NCI-H2029 (cell line): ENCODE measurements at places on chromosomes 2 and 18.

GRCh38 chr18:61699397-61700110 is 193.3 kb downstream of the RNF152 start:
- no peak for DNase-seq

DNA sequence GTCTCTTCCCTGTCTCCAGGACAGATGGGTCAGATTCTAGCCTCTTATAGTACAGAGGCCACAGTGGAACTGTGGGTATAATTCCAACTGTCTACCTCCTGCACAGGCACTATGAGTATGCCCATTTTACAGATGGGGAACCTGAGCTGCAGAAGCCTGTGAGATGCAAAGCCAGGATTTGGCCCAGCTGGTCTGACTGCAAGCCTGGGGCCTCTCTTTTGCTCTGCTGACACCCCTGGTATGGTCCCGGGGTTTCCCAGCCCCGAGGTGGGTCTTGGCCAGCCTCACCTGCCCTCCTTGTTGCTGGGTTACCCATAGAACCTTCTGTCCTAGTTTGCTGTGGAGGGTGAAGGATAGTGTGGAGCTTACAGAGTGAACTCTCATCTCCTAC is 9.8 kb downstream of the HS6ST1 start:
- DNase-seq: no peak

DNA sequence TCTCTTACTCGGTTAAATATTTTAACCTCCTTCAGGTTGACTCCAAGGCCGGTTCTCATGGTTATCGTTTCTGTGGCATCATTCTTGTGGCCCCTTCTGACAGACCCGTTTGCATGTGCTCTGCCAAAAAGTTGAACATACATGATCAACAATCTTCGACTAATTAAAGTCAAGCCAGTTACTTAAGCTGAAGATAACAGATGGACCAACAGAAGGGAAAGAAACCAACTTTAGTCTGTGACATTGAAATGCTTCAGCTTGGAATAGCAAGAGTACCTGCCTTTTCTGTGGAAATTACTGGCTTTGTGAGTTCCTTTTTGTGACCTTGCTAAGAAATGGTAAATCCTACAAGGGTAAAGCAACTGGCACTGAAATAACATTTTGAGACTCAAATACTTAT is 1429.1 kb downstream of the LRP1B start:
- DNase-seq: no peak

DNA sequence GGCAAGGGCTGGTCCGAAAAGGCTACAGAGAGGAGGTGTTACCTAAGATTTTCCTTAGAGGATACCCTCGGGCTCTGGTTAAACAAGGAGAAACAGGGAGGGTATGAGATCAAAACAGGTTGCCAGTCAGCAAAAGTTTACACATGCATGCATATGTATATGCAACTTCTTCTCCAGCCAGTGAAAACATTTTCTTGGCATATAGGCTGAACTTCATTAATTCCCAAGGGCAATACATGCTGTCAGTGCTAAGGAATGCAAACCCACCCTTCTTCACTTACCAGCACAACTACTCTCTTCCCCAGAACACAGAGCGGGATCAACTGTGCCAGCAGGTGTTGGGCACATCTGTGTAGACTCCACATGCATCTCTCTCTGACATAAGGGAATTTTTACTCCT is 176.0 kb downstream of the GFPT1 start:
- no peak for DNase-seq

- DNase-seq: no peak
These were observed 183.5 kb downstream of the CBLN2 start for GRCh38 chr18:72360634-72361033.

DNA sequence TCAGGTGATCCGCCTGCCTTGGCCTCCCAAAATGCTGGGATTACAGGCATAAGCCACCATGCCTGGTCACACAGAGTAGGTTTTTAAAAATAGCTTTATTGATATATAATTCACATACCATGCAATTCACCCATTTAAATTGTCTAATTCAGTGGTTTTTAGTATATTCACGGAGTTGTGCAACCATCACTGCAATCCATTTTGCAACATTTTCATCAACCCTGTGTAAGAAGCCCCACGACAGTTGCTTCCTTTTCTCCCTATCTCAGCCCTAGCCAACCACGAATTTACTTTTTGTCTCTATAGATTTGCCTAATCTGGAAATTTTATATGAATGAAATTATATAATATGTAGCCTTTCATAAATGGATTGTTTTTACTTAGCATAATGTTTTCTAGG is 266.4 kb downstream of the NAPG start:
- no peak for DNase-seq

DNA sequence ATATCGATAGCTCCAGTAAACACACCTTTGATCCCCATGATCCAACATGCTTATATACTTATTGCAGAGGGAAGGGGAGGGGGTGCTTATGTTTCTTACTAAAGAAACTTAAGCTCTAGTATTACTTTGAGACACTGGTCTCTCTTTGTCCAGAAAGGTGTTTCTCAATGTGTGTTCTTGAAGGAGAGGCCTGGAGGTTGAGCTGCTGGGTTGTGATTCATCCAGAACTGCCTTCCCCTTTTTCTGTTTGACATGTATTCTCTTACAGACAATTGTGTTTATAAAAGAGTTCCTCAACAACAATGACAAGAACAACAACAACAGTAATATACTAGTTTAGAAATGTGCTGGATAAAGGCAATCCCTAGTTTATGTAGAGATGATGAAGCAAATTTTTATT is 516.0 kb upstream of the FAM98A start:
- DNase-seq: no peak

DNA sequence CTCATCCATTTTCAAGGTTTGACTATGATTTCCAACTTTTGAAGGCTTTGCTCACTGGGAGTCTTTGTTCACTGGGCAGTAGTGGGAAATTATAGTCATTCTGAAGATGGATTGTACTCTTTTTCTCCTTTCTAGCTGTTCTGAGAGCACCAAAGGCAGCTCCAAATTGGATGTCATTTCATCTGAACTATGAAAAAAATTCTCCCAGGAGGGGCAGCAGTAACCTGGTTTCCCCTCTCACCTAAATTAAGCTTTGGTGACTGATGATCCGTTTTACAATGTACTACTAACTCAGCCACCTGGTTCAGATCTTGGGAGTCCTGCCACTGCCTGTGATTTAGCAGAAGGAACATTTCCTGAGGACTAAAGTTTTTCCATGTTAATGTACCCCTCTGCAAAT is 17.6 kb downstream of the ARHGEF33 start:
- DNase-seq: no peak

- peak; percentile 60 for DNase-seq
These were observed 27.1 kb upstream of the PTMA start for GRCh38 chr2:231680992-231681852.

DNA sequence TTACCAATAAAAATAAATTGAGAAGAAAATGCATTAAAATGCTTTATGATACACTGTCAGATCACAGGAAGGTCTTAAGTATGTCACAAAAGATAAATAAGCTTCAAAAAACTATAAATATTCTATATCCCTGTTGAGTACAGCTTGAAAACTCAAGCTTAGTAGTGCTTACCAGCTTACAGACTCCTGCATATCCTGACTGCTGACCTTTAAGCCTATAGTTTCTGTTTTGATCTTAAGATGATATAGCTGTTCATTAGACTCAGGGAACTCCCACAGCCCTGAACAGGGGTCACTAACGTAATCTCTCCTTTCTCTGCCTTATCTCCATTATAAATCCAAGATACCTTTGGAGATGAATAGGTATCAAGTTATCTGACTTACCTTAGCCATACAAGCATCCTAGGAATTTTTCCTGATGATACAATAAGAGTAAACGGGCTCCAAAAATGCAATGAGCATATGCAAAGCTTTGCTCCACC is 93.7 kb upstream of the RBBP8 start:
- no peak for DNase-seq

DNA sequence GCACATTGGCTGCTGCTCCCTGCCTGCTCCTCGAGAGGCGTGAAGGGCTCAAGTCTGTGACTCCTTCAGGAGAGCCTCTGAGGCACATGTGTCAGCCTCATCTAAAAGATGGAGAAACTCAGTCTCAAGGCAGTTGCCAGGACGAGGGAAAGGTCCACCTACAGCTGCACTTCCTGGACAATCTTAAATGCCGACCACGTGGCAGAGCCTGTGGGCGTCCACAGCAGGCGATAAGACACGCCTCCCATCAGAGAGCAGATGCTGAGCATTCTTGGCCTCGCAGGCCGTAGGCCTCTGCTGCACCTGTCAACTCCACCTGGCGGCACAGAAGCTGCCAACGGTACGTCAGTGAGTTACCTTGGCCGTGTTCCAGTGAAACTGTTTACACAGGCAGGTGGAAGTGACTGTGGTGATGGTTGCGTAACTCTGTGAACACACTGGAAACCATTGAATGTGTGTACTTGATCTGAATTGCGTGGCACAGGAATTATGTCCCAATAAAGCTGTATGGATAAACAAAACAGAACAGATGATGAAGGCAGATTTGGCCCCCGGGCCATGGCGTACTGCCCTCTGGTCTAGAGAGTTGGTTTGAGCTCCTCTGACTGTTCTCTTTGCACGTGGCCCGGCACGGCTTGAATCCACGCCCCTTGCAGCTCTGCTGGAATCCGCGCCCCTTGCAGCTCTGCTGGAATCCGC is 114.5 kb downstream of the RNF144A start:
- DNase-seq: peak; percentile 98

- no peak for DNase-seq
These were observed 117.6 kb upstream of the HAAO start for GRCh38 chr2:42909966-42910365.

- no peak for DNase-seq
These were observed 136.2 kb downstream of the FMNL2 start for GRCh38 chr2:152470861-152471854.

- no peak for DNase-seq
These were observed 154.3 kb downstream of the GLI2 start for GRCh38 chr2:120889936-120890335.

DNA sequence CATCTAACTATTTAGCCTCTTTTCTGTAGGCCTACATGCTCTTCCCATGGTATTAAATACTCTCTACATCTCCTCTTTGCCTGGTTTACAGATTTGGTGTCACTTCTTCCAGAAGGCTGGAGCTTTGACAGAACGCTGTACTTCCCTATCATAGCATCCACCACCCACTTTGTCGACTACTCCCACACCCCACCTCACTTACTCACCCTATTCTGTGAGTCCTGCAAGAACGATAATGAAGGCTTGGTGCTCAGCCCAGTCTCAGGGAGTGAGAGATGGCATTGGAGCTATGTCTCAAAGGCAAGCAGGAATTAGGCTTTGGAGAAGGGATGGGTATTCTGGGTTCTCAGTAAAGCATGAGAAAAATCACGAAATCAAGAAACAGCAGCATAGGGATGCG is 20.3 kb upstream of the KDM3A start:
- DNase-seq: no peak

GRCh38 chr2:62576276-62576939 is 70.4 kb upstream of the TMEM17 start:
- DNase-seq: no peak

DNA sequence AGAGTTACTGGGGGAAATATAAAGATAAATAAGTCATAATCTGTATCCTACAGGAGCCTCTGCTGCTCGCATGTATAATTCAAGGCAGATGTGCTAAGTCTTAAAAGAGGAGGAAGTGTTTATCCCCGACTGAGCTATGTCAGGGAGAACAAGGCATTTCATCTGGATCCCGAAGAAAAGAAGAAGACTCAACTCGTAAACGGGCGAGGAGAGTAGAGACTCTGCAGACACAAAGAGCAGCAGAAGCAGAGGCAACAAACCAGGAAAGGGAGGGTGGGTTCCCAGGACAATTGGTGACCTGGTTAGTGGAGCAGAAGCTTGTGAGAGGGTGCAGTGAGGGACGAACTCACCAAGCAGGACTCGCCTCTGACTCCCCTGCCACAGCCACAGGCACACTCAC is 368.6 kb downstream of the EIPR1 start:
- no peak for DNase-seq

DNA sequence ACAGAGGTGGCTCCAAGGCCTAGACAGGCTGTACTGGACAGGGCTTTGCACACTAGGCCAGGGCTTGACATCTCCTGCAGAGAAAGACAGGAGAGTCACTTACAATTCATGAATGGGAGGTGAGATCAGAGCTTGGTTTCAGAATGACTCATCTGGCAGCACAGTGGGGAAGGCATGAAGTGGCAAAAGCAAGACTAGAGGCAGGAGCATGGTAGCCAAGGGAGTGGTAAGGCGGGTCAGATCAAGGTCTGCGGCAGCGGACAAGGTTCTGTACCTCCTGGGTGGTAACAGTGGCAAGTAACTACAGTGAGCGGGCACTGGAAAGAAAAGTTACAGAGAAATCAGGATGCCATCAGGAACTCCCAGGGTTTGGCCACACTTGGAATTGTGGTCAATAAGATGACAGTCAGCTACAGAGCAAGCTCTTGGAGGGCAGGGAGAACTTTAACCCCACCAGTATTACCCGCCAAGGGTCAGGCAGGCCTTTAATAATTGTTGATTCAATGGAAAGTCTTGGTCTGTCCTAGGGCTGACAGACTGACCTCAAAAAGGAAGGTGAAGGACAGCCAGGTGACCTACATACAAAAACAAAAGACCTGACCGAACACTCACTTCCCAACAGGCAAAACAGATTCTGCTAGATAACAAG is 5.7 kb downstream of the MCFD2 start:
- no peak for DNase-seq

DNA sequence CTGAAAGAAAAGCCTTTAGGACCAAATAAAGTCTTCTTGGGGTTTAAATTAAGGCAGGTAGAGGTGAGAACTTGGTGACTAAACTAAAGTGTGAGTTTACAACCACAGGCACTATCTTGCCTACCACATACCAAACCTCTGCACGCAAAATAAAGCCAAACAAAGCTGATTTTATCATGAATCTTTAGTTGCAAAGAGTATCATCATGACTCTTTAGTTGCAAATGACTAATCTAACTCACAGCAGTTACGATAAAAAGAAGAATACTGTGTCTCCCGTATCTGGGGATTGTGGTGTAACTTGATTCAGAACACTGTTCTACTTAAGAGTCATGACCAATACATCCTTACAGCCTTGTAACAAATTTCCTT is 11.2 kb downstream of the CFAP210 start:
- DNase-seq: no peak

DNA sequence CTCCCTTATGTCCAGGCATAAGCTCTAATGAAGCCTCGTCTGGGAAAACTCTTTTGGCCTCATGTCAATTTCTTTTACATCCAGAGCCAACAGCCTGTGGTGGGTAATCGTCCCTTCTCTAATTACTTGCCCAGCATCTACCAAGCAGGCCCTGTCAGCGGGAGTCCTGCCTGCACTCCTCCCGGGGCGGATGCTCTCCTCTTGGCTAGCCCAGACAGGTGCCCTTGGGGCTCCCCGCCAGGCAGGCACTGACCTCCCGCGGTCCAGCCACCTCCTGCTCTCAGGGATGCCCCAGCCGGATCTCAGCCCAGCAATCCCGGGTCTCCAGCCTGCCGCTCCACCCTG is 74.2 kb downstream of the NCAPH start:
- DNase-seq: no peak

- DNase-seq: no peak
These were observed 91.5 kb upstream of the PARD3B start for GRCh38 chr2:204453730-204454167.

- DNase-seq: no peak
These were observed 117.6 kb upstream of the RASGRP3 start for GRCh38 chr2:33358878-33359277.

DNA sequence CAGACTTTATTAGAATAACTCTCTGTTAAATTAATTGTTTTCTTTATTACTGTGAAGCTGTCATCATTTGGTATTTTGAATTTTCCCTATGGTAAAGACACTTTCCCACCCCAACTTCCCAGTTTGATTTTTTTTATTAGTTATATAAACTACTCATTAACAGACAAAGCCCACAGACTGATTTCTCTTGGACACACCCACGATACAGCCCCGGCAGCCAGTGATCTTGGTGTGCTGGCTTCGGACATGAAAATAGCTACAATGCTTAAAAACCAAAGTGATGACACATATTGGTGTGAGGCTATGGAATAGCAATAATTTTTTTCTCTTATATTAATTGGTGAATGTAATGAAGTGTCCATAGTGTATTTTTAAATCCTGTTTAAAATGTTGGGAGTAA is 225.4 kb upstream of the SIX3 start:
- no peak for DNase-seq
